ENCODE measurements at places on chromosomes 3 and 15.

GRCh38 chr3:151174351-151174750 is 28.7 kb downstream of the GPR171 start:
- no peak for DNase-seq

DNA sequence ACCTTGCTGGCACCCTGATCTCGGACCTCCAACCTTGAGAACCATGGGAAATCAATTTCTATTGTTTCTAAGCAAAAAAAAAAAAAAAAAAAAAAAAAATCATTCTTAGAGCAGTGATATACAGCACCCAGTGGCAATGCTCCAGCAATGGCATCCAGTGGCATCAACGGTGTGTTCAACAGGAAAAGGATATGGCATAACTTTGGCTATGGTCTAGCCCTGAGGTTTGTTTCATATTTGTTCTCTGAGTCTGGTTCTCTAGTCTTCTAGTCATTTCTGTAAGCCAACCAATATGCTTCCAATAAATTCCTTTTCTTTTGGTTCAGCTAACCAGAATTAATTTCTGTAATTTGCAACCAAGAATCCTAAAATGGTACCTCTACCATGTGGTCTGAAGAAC is 19.2 kb downstream of the DENND4A start:
- DNase-seq = no peak

- no peak for DNase-seq
These were observed 9.1 kb upstream of the HHATL start for GRCh38 chr3:42711491-42712343.

DNA sequence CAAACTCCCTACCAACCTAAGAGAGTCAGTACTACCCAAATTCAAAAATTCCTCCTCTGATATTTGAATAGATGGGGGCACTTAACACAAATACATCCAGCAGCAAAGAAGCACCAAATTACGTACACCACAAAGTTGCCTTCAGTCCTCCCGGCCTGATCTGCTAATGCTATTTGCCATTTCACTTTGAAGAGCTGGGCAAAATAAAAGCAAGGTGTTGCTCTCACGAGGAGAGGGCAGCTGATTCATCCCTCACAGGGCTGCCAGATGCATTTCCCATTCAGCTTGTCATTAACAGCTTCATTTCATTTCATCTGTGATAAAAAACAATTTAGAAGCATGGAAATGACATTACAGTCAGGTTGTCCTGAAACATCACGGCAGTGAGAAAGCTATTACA is 283.4 kb upstream of the VEPH1 start:
- no peak for DNase-seq

DNA sequence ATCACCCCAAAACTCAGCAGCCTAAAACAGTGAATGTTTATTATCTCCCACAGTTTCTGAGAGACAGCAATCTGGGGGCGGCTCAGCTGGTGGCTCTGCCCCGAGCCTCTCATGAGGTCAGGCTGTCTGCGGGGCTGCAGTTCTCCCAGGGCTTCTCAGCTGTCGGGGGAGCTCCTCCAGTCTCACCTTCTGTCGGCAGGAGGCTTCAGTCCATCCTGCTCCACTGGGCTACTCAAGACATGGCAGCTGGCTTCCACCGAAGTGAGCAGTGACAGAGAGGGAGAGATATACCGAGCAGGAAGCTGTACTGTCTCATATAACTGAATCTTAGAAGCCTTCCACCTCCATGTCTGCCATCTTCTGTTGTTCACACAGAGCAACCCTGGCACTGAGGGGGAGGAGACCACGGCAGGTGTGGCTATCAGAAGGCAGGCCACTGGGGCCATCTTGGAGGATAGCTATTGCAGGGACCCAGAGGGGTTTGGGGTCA is 72.8 kb upstream of the ITGA11 start:
- DNase-seq = no peak

- DNase-seq = no peak
These were observed 181.2 kb upstream of the MME start for GRCh38 chr3:154898916-154899315.

DNA sequence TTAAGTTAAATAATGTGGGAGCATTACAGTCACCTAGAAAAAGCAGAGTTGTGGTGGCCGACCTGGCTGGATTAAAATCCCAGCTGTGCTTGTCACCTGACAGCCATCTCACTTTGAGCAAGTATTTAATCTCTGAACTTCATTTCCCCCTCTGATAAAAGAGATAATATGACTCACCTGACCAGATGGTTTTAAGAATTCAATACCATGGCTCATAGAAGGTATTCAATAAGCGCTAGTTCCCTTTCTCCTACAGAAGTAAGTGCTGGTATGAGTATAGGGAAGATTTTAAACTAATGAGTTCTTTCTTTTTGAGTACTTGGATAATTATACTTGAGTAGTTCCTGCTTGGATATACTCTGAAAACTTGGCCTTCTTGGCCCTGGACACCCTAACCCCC is 325.5 kb downstream of the IL5RA start:
- no peak for DNase-seq

DNA sequence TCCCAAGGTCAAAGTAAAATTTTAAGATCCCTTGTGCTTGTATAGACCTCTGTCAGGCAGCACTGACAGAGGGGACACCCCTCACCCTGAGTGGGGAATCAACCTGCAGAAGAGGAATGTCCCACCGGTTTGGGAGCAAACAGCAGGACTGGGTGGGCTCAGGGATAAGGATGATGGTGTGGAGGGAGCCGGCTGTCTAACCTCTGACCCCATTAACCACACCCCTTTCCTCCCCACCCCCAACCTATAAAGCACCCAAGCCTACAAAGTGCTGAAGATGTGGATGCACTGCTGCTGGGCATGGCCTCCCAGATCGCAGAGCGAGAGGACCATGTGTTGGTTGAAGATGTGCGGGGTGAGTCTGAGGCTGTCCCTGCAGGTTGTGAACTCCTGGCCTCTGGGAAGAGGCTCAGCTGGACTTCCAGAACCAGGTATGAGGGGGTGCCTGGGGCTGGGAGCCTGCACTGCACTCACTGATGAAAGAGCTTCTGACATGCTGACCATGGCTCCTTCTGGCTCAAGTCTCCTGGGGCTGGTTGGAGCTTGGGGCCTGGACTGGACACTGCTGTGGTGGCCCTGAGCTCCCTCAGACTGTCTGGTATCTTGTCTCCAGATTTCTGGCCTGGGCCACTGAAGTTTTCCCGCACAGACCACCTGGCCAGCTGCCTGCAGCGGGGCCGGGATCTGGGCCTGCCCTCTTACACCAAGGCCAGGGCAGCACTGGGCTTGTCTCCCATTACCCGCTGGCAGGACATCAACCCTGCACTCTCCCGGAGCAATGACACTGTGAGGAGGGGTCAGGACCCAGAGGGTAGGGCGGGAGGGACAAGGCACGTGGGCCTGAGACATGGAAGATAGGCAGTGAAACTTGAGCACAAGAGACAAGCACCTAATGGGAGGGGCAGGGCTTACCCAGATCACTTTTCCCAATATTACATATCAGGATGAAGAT is 9.3 kb downstream of the DUOX1 start:
- no peak for DNase-seq

DNA sequence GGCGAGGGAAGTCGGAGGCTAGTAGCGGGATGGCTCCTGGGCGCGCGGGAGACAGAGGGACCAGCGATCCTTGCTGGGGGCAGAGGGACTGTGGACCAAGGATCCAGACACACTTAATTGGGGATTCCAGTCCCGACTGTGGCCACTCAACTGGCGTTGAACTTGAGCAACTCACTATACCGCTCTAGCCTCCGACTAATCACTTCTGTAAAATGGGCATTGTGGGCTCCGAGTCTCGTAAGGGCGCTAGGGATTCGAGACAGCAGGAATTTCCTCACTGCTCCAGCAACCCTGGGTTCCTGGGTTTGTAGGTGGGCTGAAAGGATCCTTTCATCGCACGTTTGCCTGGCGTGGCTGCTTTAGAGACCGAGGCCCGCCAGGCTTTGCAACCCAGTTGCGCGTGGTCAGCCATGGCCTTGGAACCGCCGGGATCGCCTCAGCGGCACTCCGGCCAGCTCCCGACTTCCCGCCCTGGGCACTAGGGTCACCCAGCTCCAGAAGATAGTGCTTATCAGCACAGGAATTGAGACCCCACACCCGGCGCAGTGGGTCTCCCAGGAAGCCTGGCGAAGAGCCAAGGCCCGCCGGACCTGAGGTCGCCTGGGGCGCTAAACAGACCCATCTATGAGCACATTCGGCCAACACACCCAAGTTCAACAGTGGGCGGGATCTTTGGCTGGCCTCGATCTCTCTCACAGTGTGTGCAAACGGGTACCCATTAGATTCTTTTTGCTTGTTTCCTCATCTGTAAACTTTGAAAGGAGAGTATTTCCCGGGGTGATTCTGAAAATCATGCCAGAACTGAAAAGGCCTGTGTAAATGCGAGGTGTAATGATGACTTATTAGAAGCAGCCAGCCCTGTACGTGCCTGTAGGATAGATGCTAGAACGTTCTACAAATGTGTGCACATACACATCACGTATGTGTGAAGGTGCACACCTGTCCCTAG is 9.9 kb downstream of the FOXL2 start:
- DNase-seq = no peak

- no peak for DNase-seq
These were observed 6.6 kb upstream of the STAC start for GRCh38 chr3:36373666-36374065.

- DNase-seq = peak; percentile 14
These were observed 156.3 kb downstream of the STT3B start for GRCh38 chr3:31688984-31689383.

- DNase-seq = peak; percentile 83
These were observed 2.4 kb downstream of the UCN2 start for GRCh38 chr3:48561045-48561736.

GRCh38 chr3:155739154-155739553 is 5.7 kb downstream of the PLCH1 start:
- DNase-seq = peak; percentile 59

DNA sequence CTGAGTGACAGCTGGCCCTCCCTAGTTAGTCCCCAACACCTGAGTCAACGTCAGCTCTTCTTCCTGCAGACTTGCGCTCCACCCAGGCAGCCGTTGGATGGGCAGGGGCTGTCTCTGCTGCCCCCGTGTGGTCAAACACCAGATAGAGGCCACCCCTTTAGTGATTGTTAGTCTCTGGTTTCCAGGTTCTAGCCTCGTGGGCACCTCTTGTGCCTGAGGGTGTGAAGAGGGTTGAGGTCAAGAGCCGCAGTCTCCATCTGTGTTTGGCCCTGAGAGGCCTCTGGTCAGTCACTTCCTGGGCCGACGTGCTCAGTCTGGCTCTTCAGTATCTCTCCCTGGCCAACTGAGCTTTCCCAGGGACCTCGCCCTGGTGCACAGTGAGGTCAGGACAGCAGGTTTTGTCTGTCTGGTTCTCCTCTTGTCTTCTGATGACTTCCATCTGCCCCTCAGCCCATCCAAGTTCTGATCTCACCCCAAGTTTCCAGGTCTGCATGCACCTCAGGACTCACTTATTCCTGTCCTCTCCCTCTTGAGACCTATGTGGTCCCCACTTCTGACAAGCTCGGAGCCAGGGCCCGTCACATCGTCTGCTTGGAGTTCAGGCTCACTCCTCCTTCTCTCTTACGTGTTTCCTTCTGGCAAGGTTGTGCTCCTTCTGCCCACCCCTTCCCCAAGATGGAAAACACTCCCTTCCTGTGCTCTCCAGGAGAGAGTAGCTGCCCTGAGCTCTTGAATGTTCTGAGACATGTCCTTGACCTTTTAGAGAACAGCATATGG is 20.9 kb downstream of the CD276 start:
- peak; percentile 60 for DNase-seq

GRCh38 chr15:42119446-42119760 is 25.0 kb upstream of the PLA2G4D start:
- DNase-seq = no peak

- DNase-seq = peak; percentile 64
These were observed 2.6 kb upstream of the PLOD2 start for GRCh38 chr3:146163584-146163983.

DNA sequence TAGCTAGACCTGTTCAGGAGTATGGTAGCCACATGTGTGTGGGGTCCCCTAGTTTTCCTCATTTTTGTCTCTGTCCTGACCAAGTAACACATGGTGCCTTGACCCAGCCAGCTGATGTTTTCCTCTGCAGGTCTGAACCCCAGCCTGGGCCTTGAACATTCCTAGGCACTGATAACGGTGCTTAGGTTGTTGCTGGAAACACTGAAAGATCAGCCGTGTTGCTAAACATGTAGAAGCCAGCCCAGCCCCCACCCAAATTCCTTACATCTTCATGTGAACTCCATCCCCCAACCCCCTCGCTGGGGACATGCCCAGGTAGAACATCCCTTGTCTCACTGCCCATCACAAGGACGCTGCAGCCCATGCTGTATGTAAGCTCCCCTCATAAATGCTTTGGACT is 18.7 kb downstream of the RTP3 start:
- DNase-seq = no peak

GRCh38 chr3:149650828-149651227 is 7.0 kb downstream of the WWTR1 start:
- DNase-seq = no peak

DNA sequence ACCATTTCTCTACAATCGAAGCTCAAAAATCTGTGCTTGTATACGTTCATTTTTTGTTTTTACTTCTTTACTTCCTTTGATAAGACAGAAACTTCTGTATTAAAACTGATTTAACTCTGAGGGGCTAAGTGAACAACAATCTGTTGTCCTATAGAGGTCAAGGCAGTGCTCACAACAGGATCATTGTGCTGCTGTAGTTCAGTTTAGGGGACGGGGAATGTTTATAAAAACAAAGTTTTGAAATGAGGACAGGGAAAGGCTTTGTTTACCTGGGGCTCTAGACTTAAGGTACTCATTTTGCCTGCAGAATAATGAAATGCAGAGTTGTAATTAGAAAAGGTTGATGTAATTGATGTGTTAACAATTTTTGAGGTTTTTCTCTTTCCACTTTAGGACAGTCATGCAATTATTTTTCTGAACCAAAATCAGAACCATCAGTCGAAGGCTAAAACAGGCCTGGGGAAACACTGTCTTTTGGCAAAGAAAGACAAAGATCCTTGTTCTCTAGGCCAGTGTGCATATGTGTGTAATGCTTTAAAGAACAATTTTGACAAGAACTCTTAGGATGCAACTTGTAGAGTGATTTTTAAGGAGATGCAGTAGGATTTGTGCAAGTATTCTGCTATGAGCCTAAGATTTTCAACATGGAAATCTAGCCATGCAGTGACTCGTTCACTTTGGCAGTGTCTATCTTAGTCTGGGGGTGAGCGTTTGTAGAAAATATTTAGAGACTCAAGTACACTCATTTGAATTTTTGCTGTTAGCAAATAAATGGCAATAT is 165.2 kb downstream of the PGPEP1L start:
- DNase-seq = no peak

- no peak for DNase-seq
These were observed 931.9 kb downstream of the IGSF11 start for GRCh38 chr3:118102737-118103136.

- peak; percentile 80 for DNase-seq
These were observed 205.4 kb upstream of the UBE2E1 start for GRCh38 chr3:23600167-23600871.

GRCh38 chr3:30775040-30775439 is 119.4 kb downstream of the GADL1 start:
- DNase-seq = no peak

- no peak for DNase-seq
These were observed 55.7 kb upstream of the TMEM115 start for GRCh38 chr3:50415061-50415460.

GRCh38 chr3:136952292-136952691 is 5.5 kb upstream of the IL20RB start:
- DNase-seq = peak; percentile 69
